Suppressor macrophage (primary cell): ENCODE measurements at places on chromosomes 5 and 9.

DNA sequence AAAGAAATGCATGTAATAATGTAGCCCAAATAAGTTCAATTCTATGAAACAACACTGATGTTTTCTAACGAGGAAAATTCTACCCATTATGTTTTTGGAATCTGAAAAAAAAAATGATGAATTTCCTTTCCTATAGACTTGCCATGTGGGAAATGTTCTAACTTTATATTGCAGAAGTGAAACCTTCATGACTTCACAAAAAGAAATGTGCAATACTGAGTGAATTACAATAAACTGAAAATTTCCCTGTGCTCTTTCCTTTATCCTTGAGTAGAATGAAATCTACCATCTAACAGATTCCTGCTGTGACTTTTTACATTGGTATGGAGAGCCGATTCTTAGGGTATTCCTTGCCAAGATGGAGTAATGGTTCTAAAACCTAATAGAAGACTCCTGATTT, 1622.5 kb downstream of the MAT2B start:
- no peak for DNase-seq

- DNase-seq = no peak
These were observed 303.1 kb upstream of the CDH6 start for GRCh38 chr5:30890377-30890776.

GRCh38 chr5:42858031-42858643, 46.4 kb upstream of the SELENOP start:
- no peak for DNase-seq

DNA sequence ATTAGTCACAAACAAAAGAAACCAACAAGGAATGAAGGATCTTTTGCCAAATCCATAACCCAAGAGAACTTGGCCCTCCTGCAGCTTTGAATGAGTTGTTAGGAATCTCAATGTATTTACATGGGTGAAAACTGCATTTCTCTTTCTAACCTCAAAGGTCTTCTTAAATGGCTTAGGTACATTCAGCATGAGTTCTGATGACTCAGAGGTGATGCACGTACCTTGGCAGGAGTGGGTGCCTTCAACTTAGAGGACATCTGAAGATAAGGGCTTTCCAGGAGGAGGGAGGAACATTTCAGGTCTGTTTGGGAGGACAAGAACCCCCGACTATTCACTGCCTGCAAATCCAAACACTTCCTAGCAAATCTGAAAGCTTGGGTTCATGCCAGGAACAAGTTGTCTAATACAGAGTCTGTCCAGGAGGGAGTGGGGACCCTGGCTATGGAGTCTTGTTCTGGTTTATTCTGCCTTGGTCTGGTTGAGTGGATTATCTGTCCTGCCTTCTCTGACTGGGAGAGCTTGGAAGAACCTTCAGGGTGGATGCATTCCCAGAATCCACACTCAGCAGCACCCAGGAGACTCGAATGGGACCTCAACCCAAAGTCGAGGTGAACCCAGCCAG, 65.7 kb downstream of the IRX2 start:
- no peak for DNase-seq

DNA sequence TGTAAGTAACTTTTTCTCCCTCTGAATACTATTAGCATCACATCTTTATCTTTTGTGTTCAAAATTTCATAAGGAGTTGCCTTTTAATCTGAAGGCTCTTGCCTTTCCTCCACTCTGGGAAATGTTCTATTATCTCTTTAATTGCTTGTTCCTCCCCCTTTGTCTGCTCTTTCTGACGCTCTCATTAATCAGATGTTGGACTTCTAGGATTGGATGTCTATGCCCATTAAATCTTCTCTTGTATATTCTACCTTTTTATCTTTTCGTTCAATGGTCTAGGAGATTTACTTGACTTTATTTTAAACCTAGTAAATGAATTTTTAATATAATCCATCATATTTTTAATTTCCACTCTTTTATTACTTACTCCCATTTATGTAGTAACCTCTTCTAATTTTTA, 76.7 kb downstream of the MARCHF3 start:
- DNase-seq = no peak

DNA sequence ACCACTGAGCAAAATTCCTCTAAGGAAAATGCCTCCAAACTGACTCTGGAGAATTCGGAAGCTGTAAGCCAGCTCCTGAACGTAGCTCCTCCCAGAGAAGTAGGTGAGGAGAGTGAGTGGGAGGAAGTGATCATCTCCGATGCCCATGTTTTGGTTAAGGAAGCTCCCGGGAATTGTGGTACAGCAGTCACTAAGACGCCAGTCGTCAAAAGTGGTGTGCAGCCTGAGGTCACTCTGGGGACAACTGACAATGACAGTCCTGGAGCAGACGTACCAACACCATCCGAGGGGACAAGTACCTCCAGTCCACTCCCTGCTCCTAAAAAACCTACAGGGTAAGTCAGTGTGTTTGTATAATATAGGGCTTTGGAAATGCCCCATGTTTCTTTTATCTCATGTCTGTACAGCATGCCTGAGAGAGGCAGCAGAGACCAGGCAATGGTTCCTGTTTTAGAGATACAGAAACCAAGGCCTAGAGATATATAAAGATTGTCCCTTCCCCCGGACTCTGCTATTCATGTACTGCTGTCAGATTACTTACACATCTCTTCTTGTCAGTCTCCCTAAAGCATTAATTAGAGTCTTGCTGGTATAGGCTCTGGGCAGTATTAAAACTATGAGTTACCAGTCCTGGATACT, 23.9 kb downstream of the HMGXB3 start:
- peak; percentile 31 for DNase-seq

- no peak for DNase-seq
These were observed 430.2 kb downstream of the DMAC1 start for GRCh38 chr9:7369384-7369821.

- no peak for DNase-seq
These were observed 10.2 kb downstream of the SPRY4 start for GRCh38 chr5:142314606-142315005.
